Gastroesophageal sphincter (tissue), 4 donors: ENCODE measurements at places on chromosomes 13 and 19. TPM values are rescaled to one million over a fixed set of nuclear protein-coding genes. Genes with fewer than 3 reads are reported as not detected.

LSR gene
- 5.3 TPM for total RNA-seq

- ATAC-seq: no peak
Measured at GRCh38 chr13:80036845-80037504, 304.0 kb downstream of the SPRY2 start.

- ATAC-seq: no peak
Measured at GRCh38 chr19:46915386-46915785, 54.6 kb downstream of the ARHGAP35 start.

GRCh38 chr13:35530147-35530546 lies 53.7 kb upstream of the MAB21L1 start:
- ATAC-seq: no peak

PBX4 gene
- total RNA-seq: 0.54 TPM

- ATAC-seq: no peak
Measured at GRCh38 chr13:74226791-74227475, 92.7 kb upstream of the KLF12 start.

GRCh38 chr13:40302351-40302750 lies 364.1 kb downstream of the FOXO1 start:
- ATAC-seq: no peak
